ENCODE measurements at places on chromosomes 3 and 15.

DNA sequence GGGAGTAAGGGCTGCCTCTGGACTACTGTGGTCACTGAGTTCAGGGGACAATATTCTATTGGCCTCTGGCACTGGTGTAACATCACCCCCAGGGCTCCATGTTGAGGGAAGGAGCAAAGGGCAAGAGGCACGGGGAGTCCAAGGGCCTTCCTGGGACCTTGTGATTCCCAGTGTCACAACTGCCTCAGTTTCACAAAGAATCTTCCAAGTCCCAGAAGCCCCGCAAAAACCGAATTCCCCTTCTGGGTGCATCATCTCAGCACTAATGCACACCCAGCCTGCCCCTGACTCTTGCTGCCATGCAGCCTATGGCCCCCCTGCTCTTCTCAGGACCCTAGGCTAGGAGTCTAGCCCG is 5.5 kb downstream of the AMOTL2 start:
- no peak for DNase-seq

GRCh38 chr3:123297627-123297899 is 95.8 kb downstream of the SEC22A start:
- no peak for DNase-seq

DNA sequence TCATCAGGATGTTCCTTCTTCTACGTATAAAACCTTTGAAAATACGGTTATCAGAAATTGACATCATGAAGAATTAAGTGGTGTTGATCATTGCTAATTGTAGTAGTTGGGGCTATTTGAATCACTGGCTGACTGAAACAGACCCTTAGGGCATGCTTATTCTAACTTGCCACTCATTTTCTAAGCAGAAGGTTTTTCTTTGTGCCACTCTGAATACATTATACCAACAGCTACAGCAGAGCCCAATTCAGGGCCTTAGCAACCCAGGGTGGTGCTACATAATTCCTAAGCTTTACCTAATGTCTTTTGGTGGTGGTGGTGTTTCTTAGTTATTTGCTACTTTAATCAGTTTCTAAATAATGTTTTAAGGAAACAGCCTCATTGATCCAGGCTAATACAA is 524.2 kb downstream of the NLGN1 start:
- DNase-seq = no peak

DNA sequence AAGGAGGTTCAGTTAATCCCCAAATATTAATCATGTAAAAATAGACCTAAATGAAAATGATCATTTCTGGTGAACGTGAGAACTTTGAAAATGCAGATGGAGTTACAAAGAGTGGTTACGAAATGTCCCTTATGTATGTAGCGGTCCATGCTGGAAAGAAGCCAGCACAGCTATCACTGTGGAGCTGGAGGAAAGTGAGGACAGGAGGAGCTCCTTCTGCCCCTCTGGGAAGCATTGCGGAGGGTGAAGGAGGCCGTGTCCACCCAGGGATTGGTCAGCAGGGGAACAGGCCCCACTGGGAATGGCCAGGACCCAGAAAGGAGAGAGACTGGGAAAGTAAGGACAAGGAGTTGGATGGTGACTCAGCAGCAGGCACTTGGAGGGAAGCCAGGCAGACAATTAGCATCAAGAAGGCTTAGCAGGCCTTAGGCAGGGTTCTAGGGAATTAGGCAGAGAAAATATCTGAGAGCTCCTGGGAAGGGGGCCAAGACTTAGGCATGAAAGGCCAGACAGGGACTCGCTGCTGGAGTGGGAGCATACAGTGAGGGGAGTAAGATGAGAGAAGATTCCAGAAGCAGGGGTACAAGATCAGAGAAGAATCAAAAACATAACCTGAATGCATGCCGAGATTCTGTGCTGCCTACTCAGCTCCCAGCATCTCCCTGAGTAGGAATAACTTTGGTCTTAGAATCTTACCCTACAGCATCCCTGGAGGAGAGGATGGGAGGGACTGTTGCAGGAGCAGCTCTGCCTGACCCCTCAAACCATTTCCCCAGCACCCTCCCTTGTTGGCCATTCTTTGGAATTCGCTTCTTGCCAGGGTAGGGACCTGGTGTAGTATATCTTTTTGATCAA is 171.0 kb upstream of the UMPS start:
- no peak for DNase-seq

- DNase-seq = no peak
Measured at GRCh38 chr3:148266341-148266740, 431.4 kb upstream of the AGTR1 start.

- no peak for DNase-seq
Measured at GRCh38 chr15:55457401-55458022, 49.2 kb downstream of the PIERCE2 start.

- no peak for DNase-seq
Measured at GRCh38 chr3:122085673-122086072, 30.5 kb downstream of the CD86 start.

DNA sequence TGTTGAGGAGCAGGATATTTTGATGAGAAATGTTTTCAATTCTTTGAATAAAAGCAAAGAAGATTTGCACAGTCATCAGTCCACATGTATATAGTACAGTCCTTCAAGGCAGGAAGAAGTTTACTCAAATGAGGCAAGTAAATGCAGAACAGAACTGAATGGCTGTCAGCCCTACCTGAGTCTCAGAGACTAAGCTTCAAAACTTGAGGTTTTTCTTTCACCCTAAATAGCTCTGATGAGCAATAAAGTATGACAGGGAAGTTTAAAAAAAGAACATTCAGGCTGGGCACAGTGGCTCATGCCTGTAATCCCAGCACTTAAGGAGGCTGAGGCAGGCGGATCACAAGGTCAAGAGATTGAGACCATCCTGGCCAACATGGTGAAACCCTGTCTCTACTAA is 232.5 kb downstream of the SUCLG2 start:
- no peak for DNase-seq

GRCh38 chr3:169458752-169459151 is 204.8 kb downstream of the MECOM start:
- no peak for DNase-seq

DNA sequence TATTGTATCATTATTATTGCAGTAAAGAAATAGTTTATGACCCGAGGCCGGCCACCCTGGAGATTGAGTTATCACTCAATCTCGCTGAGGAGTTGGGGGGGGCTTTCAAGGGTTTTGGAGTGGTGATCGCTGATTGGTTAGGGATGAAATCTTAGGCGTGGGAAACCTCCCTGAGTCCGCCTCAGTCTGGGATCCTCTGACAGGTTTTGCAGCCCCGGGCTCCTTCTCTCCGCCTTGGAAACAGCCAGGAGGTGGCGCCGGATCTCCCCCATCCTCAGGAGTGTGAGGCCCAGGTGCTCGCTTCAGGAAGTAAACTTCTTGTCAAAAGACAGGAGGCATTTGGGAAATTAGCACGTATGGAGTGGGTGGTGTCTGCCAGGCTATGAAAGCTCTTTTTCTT is 41.1 kb upstream of the SEC61A1 start:
- no peak for DNase-seq

GRCh38 chr15:66014635-66015182 is 145.4 kb downstream of the RAB11A start:
- no peak for DNase-seq

DNA sequence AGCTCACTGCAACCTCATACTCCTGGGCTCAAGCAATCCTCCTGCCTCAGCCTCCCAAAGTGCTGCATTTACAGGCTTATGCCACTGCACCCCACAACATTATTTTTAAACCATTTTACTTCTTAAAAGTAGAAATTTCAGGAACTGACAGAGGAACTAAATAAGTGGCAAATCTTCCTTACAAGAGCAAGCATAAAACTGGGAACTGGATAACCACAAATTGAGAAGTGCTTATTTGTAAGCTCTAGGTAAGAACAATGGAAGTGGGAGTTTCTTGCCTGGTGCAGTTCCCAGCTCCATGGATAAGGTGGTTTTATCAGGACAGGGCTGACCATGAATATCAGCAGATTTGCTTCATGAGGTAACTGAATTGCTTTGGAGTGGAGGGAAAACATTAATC is 655.2 kb downstream of the DIPK2A start:
- no peak for DNase-seq

DNA sequence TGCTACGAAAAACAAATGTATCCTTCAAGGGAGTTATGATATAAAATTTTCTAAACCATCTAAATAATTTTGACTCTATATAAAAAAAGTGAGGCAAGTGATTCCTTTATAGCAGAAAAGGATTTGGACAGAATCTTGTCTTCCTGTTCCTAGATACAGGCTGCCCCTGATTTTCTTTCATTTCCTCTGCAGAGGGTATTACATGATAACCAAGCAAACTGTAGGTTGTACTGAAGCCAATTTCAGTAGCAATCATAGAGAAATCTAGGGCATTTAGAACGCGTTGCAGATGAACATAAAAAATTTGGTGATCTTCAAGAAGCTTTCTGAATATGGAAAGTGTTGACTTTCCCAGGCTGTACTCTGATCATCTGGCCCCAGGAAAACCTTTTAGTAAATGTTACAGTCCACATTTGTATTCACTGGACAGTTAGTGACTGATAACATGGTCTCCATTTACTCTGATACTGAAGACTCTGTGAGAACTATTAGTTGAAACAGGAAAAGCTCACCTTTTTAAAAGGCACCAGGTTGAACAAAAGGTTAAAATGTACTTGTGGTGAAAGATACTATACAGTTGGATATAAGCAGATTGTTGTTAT is 9.1 kb upstream of the UTS2B start:
- no peak for DNase-seq

DNA sequence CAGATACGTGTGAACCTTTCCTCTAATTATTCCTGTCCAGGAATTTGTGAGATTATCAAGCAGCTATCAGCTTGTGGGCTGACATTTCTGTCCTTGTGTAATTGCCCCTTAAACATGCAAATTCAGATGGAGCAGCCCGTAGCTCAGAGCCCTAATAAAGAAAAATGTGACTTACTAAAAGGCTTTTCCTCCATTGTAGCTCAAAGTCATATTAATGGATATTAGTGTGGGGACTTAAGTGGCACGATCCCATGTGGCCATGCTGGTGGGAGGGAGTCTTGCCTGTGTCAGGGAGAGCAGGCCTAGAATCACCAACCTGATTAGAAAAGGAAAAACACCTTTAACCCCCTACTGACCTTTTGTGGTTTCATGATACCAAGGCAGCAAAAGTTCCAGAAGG is 399.2 kb downstream of the LRTM1 start:
- no peak for DNase-seq

- DNase-seq = no peak
Measured at GRCh38 chr3:135887220-135887619, 78.3 kb upstream of the PPP2R3A start.

DNA sequence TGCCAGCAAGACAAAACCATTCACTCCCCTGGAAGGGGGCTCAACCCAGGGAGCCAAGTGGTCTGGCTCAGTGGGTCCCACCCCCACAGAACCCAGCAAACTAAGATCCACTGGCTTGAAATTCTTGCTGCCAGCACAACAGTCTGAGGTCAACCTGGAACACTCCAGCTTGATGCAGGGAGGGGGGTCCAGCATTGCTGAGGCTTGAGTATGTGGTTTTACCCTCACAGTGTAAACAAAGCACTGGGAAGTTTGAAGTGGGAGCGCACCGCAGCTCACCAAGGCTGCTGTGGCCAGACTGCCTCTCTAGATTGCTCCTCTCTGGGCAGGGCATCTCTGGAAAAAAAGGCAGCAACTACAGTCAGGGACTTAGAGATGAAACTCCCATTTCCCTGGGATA is 81.7 kb downstream of the MSL2 start:
- no peak for DNase-seq

GRCh38 chr3:148943506-148944205 is 47.7 kb upstream of the GYG1 start:
- peak; percentile 54 for DNase-seq
